ENCODE measurements at places on chromosomes 6 and 20. TPM values are rescaled to one million over a fixed set of nuclear protein-coding genes. Genes with fewer than 3 reads are reported as not detected.

- DNase-seq, result no peak
Observed at GRCh38 chr6:121285041-121285440, 49.2 kb downstream of the TBC1D32 start.

DNA sequence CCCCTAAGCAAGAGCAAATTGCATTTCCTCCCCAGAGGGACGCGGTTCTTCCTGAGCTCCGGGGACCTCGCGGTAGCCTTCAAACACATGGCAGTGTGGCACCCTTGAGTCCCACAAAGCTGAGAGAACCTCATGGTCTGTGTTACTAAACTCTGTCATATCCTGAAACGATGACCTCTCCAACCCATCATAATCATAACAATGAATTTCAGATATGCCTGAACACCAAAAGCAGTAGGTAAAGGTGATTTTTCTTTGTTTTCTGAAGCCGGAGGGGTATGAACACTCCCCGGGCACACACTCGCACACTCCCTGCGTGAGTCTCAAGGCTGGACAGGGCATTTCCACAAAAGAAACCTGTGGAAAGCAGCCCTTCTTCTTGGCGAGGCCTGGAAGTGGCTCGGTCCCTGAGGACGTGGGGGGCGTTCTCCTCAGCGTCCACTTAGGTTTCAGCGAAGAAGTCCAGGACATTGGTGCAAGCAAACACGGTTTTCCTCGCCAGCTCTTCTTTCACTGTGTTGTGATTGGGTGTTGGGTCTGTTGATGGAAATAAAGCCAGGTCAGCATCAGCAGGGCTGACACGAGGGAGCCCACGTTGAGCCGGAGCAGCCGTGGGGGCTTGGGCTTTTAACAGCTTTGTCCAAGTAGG, 183.4 kb downstream of the ERMARD start:
- DNase-seq, result no peak

DNA sequence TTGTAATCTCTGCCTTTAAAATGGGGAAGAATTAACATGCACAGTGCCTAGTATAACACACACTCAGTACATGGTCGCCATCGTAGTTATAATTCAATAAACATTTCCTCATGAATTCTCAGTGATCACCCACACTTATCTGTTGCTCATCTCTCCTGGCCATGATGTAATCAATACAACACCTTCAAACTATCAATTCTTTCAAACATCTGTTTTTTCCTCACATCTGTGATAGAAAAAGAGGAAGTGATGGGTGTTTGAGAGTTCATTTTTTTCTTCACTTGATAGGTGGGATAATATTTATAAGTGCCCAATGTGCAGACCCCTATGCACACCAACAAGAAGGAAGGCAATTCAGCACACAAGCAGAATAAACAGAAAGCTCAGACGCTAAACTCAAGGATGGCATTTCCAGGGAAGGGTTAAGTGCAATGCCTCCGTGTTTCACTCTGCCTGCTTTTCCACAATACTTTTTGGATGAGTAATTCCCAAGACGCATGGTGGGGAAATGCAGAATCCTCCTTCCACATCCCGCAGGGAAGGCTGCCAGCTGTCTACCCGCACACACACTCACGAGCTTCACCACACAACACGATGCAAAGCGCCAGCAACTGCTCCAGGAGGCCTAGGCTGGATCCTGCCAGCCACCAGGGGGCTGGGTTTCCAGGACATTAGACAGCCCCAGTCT, 100.3 kb downstream of the GMPR start:
- no peak for DNase-seq

GRCh38 chr6:160005861-160006540, 37.1 kb downstream of the IGF2R start:
- no peak for DNase-seq

DNA sequence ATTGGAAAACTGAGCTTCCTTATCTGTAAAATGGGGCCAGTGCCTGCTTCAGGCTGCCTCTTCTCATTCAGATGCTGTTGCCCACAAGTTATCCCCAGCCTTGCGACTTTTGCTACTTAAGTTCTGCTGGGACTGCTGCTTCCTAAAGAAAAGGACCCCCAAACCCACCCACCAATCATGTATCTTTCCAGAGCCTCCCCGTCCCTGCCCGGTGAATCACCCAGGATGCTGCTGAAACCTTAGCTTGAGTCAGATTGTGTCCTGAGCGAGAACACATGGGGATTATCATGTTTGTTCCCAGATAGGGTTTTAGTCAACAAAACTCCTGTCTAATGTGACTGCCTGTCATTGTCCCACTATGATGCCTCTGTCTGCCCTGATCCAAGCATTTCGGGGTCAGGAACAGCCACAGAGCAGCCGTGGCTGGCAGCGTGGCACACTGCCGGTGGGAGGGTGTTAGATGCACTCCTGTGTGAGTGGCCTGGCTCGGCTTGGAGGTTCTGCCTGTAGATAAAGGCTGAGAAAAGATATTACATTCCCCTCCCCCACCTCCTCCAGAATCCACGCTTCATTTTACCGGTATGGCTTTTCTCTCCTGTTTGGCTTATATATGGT, 79.9 kb downstream of the TOX2 start:
- no peak for DNase-seq

DNA sequence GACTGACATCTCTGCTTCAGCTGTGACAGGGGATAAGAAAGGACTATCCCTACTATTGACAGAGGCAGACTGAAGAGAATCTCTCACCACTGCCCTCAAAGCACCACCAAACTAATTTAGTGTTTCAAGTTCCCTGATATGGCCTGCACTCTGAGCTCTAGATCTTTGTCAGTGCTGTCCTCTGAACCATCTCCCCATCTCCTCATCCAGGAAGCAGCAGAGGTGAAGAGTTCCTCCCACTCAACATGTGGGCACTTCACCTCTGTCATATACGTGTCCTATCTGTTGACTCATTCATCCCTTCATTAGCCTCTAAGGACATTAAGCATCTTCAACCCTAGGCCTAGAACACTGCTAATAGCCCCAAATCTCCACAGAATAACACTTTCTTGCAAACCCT, 14.1 kb downstream of the FAM210B start:
- DNase-seq, result no peak

GRCh38 chr6:79526897-79527296, 10.3 kb downstream of the LCA5 start:
- DNase-seq, result no peak

DNA sequence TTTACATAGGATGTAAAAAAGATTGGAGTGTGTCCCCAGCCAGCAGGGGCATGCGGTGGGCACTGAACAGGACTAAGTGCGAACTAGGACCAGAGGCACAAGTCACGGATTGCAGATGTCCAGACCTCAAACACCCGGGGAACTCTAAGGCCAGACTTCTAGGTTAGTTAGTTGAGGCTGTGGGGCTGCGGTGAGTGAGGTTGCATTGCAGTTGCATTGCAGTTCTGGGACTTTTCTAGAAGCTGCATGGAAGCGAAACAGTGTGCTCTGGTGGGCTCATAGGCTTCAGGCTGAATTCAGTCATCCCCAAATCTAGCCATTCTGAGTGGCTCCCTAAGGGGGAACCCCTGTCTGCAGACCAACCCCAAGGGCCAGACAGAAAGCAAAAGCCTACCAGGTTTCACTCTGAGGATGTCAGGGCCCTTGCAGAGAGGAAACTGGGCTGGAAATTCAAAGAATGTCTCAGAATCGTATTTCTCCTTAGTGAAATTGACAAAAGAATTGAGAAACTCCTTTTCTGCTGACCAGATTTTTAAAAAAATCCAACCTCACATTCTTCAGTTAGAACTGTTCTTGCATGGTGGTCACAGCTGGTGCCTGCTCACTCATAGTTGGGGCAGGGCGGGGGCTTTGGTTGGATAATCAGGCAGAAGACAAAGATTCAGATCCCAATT, 182.8 kb downstream of the ZDHHC14 start:
- no peak for DNase-seq

The PDYN gene
- total RNA-seq, result not detected

The CFAP61 gene
- total RNA-seq, result not detected

The DNMT3B gene
- 0.30 TPM for total RNA-seq

The CRISP3 gene
- total RNA-seq, result not detected

The BPIFB2 gene
- not detected for total RNA-seq
